ENCODE measurements at places on chromosomes 5 and 9.

GRCh38 chr9:113184539-113184938 lies 33.7 kb downstream of the SLC31A2 start:
- no peak for DNase-seq

DNA sequence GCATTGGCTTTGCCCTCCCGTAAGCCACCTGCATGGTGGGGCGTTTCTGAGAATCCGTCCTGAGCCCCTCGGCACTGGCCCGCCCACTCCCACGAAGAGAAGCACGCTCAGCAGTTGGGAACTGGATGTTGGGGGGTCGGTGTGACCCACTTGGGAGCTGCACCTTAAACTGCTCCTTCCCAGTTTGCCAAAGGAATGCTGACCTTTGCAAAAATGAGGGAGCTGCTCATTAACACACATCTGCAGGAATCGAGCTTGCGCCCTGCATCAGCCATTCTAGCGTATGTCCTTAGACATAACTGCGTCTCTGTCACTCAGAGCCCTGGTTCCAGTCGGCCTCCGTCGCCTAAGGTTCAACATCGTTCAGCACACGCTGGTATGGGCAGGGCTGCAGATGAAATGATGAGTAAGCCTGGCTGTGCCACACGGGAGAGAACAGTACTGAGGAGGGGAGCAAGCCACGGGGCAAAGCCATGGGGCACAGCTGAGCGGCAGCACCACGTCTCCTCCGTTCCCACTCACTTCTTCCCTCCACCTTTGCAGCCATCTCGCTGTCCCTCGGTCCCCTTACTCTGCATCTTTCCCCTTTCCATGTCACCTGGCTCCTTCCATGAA lies 28.8 kb upstream of the NCS1 start:
- no peak for DNase-seq

GRCh38 chr9:15349892-15350761 lies 43.1 kb upstream of the TTC39B start:
- DNase-seq, result no peak

GRCh38 chr9:71681708-71682272 lies 86.5 kb downstream of the CEMIP2 start:
- DNase-seq, result no peak

- DNase-seq, result no peak
Observed at GRCh38 chr9:130977811-130978221, 31.2 kb upstream of the LAMC3 start.

DNA sequence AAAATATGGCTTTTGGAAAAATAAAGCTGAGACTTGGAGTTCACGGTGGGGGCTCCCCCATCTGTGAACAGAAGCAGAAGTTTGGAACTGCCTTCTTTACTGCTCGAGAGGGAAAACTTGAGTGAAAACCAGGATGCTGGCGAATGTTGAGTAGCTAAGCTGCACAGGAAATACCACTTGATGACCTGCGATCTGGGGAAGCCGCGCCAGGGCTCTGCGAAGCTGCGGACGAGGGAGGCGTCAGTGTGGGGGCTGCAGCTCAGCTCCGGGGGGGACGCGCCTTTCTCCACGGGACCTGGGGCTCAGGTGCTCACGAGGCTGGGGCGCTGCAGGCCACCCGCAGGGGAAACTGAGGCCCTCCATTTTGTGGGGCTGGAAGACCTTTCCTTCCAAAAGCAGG lies 62.3 kb downstream of the TENT4A start:
- no peak for DNase-seq

GRCh38 chr9:99626426-99626825 lies 195.3 kb upstream of the NR4A3 start:
- no peak for DNase-seq

GRCh38 chr9:87069690-87070089 lies 122.4 kb upstream of the GAS1 start:
- no peak for DNase-seq

- DNase-seq, result no peak
Observed at GRCh38 chr5:137090721-137091120, 408.4 kb downstream of the SPOCK1 start.

- DNase-seq, result no peak
Observed at GRCh38 chr5:115241881-115242642, 20.6 kb downstream of the PGGT1B start.

- DNase-seq, result no peak
Observed at GRCh38 chr5:83145241-83145640, 67.9 kb downstream of the XRCC4 start.

DNA sequence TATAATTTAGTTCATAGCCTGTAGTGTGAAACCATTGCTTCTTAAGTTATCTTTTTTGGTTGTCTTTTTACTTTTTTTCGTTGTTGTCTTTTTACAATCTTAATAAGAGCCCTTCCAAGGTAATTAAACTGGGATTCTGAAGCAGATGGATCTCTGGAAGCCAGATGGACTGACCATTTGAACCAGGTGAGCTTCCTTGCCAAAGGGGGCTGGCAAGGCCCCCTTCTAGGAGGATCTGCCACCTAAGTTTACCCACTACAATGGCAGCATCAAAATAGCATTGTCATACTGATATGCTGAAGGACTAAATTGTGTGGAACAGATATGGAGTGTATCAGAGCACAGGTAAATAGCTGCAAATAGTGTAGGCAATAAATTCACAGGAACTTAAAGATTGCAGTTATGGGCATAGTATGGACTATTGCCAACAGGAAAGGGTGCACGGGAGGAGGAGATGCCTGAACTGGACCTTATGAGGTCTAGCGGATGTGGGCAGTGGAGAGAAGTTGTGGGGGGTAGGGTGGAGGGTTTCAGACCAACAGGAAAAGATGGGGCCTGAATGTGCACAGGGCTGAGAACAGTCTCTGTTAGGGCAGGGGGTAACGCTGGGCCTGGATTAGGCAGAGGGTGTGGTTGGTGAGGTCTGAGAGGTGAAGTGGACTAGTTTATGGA lies 61.5 kb upstream of the CTXN3 start:
- DNase-seq, result no peak

DNA sequence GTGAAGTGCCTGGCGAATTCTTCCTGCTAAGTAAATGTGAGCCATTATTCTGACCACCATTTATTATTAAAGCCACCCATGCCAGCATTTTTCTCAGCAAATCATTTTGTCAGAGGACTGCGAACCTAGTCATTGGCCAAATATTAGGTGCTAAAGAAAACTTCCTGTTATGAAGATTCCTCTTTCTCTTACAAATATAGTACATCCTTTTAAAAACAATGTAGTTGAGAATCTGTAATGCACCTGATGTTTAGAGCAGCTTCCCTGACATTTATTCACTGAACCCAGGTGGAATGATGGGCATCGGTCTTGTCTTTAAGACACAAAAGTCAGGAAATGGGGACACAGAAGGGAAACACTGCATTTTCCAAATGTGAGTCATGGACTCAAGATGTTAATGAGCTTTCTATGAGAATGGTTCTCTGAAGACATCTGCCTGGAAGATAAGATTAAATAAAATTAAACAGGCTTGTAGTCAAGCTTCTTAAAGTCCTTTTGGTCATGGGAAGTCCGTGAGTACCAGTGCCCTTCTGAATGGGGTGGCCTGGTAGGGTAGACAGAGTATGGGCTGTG lies 290.6 kb downstream of the FBXL7 start:
- no peak for DNase-seq

DNA sequence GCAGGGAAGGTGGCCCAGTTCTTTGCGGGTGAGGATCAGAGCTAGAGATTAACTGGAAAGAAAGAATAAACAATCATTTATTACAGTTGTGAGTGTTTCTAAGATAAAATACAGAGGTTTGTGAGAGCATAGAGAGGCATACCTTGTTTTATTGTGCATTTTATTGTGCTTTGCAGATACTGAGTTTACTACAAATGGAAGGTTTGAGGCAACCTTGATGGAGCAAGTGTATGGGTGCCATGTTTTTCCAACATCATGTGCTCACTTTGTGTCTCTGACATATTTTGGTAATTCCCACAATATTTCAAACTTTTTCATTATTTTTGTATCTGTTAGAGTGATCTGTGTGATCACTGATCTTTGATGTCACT lies 715 bp upstream of the C5orf34 start:
- DNase-seq, result no peak

All from NCI-H2107 (cell line).